Endothelial cell of umbilical vein (primary cell): ENCODE measurements at places on chromosomes 7 and 10.

- no peaks in the 10 kb centered on the region for H3K36me3 ChIP-seq
- DNase-seq = peak; percentile 44
- no peaks in the 10 kb centered on the region for H3K4me1 ChIP-seq
- H3K27me3 ChIP-seq = no peaks in the 10 kb centered on the region
Observed at GRCh38 chr10:94630017-94630688, 53.4 kb upstream of the CYP2C18 start.

DNA sequence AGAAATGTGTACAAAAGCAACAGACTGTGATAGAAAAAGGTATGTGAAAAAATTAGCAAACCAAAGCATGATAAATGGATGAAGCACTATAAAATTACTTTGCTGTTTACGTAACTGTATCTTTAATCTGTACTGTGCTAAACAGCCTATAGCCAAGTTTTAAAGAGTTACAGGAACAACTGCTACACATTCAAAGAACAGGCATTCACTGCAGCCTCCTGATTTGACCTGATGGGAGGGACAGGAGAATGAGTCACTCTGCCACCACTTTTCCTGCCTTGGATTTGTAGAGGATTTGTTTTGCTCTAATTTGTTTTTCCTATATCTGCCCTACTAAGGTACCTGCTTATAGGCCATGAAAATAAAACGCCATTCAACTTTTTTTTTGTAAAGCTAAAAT lies 116.1 kb downstream of the FANK1 start:
- no peak overlapping the region for H3K27ac ChIP-seq
- no peaks in the 10 kb centered on the region for H3K27me3 ChIP-seq
- peak; percentile 14 for DNase-seq
- no peak overlapping the region for H3K4me3 ChIP-seq
- peaks cover 11% of the 10 kb centered on the region for H3K4me1 ChIP-seq

DNA sequence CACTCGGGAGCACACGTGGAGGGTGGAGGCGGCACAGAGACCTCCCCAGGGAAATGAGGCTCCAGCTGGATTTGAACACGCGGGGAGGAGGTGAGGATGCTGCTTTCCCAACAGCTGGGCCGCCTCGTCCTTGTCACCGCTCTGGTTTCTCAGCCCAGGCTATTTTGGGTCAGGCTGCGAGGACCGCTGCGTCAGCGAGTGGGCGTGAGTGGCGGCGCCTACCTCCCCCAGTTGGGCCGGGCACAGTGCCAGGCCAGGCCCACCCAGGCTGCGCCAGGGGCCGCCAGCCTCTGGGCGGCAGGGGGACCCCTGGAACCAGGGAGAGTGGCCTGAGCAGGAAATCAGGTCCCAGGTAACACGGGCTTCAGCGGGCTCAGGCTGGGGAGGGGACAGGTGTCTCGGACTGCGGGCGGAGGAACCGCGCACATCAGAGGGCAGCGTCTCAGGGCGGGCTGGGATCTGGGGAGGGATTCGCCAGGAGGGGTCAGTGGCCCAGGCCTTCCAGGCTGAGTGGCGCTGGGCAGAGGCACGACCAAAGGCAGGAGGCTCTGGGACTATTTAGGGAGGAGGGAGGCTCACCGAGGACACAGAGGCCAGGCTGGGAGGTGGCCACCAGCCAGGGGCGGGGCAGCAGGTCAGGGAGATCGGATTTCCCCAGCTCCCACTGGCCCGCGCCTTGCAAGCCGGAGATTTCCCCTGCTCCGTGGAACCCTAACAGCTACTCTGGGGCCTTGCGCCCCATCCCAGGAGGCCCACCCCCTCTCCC lies 125.2 kb upstream of the RET start:
- H3K27ac ChIP-seq = no peak overlapping the region
- H3K4me3 ChIP-seq = no peak overlapping the region
- H3K36me3 ChIP-seq = no peaks in the 10 kb centered on the region
- no peak for DNase-seq
- H3K27me3 ChIP-seq = no peaks in the 10 kb centered on the region

- H3K27me3 ChIP-seq = no peaks in the 10 kb centered on the region
- no peak for DNase-seq
- H3K36me3 ChIP-seq = no peaks in the 10 kb centered on the region
- H3K4me1 ChIP-seq = no peaks in the 10 kb centered on the region
- no peak overlapping the region for H3K27ac ChIP-seq
- H3K4me3 ChIP-seq = no peak overlapping the region
Observed at GRCh38 chr10:95413588-95413987, 122.8 kb upstream of the PDLIM1 start.

- H3K36me3 ChIP-seq = no peaks in the 10 kb centered on the region
- H3K4me1 ChIP-seq = peaks cover 8% of the 10 kb centered on the region
- H3K4me3 ChIP-seq = no peak overlapping the region
- no peak overlapping the region for H3K27ac ChIP-seq
- no peak for DNase-seq
Observed at GRCh38 chr7:106460792-106461254, 176.0 kb upstream of the NAMPT start.

DNA sequence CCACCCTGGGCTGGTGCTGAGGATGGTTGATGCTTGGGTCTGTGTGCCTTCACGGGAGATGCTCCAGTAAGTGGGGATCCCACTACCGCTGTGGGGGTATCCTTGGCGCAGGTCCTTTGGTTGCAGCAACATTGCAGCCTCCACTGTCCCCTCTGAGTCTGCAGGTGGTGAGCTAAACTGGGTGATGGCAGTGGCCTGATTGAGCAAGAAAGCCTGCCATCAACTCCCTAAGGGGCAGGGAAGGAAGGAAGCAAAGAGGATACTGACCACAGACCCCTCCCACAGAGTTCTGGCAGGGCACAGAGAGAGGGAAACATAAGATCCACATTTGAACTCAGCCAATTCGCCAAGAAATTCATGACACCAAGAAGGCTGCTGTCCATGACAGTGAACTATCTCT lies 43.2 kb downstream of the MYO1G start:
- no peak for DNase-seq
- H3K4me1 ChIP-seq = no peaks in the 10 kb centered on the region
- H3K4me3 ChIP-seq = no peak overlapping the region
